ENCODE measurements at places on chromosomes 7 and 10.

- no peak for DNase-seq
These were observed 36.7 kb upstream of the STK17A start for GRCh38 chr7:43546231-43546630.

- DNase-seq: no peak
These were observed 17.4 kb upstream of the CCL26 start for GRCh38 chr7:75789361-75789924.

DNA sequence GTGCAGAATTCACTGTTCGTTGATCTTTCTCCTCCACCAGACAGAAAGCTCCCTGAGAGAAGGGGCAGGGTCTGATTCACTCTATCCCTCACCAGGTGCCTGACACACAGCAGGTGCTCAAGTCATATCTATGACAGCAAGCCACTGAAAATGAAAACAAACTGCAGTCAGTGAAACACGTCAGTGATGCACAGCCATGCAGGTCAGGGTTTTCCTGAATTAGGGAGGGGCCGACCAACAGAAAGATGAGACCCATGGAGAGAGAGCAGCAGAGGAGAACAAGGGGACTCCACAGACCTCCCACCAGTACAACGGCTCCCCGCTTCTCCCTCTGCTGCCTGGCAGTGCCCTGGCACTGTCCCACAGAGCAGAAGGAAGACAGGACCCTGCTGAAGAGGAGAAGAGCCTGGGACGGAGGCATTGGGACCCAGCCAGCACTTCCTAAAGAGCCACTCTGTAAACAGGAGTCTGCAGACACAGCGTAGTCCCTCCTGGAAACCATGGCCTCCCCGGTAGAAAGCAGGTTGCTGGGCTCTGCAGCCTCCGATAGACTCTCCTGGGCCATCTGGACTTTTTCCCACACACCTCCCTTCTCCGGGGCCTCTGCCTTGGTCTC, 50.3 kb downstream of the FAM53B start:
- no peak for DNase-seq

GRCh38 chr10:118633786-118634185, 38.3 kb upstream of the PRLHR start:
- no peak for DNase-seq

DNA sequence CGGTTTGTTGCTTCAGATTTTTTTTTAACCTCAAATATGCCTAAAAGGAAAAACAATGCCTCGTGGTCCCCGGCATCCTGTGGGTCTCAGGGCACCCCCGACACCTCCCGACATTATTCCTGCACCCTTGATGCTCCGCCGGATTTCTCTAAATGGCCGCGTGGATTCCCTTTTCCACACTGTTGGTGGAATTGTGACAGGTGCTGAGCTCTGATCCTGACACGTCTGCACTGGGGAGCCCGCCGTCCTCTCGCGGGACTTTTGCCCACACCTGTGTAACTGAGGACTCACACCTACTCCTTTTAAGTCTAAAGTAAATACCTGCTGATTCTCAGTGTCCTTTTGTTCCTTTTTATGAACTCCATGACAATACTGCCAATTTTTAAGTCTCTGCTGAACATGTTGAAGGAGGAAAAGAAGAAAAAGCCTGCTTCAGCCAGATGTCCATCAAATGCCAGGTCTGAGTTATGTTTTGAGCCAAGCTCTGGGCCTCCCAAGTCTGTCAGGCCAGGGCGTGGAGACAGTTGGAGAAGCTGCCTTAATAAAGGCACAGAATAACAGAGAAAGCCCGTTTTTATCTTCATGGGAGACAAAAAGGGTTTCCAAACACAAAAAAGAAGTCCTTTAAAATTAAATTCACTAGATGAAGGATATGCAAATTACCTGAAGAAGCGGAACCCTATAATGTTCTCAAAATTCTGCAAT, 568.2 kb downstream of the DNAJB6 start:
- DNase-seq: no peak

GRCh38 chr10:106929291-106929895, 235.1 kb downstream of the SORCS1 start:
- DNase-seq: no peak

GRCh38 chr10:66996996-66997395, 71.2 kb downstream of the LRRTM3 start:
- no peak for DNase-seq

GRCh38 chr10:52768001-52768532, 4.5 kb downstream of the MBL2 start:
- no peak for DNase-seq

DNA sequence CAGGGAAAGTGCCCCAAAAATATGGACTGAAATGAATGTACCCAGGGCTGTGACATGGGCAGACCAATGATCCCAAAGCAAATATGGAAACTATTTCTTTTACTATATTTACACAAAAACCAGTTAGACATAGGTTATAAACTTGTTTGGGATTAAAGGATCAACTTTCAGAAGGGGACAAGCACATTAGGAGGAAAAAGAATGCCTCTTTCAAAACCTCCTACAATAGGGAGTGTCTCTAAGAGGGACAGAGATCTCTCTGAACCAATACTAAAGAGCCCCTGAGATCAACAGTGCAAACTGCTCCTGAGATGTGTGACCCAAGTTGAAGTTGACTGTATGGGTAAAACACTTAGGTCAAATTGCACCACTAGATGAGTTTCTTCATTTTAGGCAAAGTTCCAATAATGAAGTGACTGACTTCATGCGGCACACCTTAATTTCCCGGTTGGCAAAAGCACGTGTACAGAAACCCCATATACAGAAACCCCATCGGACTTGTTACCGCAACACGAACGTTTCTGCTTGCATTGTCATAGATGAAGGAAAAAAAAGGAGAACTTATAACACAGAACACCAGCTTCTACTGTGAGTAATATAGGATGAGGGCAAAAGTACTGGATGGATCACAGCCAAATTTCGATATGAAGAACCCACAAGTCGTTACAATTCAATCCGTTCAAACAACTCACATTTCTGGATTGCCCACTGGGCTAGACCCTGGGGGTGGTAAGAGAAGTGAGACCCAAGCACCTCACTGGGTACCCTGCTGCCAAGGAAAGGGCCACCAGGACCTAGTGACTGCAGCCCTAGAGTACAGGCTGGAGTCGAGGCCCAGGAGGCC, 4.3 kb downstream of the SVIL start:
- DNase-seq: no peak

- no peak for DNase-seq
These were observed 11.9 kb upstream of the PLEKHA1 start for GRCh38 chr10:122362621-122363020.

DNA sequence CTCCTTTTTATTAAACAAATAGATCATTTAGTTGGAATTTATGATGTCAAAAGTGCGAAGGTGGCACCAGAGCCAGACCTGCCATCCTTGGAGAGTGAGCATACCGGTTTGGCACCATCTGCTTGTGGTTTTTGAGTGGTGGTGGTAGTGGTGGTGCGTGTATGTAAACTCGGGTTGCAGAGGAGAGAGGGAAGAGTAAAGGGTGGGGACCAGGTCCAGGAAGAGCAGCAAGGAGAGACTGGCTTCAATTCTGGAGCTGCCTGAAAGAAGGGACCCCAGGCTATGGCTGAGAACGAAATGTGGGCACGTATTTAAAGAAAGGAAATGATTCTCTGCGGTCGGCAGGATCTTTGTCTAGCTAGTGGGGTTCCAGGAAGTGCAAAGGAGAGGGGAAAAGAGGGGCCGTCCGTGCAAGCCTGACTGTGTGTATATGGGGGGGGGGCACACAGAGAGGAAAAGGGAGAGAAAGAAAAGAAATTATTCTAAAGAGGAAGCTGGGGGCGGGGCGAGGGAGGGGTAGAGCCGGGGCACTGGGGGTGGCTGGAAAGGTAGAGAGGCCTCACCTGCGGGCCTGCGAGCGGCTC, 448 bp upstream of the GOLGA7B start:
- DNase-seq: peak; percentile 79

DNA sequence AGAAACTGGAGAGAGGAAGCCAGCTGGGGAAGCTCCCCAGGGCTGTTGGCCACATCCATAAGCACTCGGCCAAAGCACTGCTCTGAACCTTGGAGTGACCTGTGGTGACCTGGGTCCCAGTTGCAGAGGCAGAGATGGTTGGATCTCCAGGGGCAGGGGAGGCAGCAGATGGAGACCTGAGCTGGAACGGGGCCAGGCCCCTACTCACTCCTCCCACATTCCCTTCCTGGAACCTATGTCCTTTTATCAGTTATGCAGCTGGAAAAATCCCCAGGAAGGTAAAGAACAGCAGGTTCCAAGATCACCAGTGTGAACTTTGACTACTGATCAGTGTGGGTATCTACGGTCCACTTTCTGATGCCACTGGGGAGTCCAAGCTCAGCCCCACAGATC, 9.6 kb upstream of the PNLIPRP2 start:
- no peak for DNase-seq

DNA sequence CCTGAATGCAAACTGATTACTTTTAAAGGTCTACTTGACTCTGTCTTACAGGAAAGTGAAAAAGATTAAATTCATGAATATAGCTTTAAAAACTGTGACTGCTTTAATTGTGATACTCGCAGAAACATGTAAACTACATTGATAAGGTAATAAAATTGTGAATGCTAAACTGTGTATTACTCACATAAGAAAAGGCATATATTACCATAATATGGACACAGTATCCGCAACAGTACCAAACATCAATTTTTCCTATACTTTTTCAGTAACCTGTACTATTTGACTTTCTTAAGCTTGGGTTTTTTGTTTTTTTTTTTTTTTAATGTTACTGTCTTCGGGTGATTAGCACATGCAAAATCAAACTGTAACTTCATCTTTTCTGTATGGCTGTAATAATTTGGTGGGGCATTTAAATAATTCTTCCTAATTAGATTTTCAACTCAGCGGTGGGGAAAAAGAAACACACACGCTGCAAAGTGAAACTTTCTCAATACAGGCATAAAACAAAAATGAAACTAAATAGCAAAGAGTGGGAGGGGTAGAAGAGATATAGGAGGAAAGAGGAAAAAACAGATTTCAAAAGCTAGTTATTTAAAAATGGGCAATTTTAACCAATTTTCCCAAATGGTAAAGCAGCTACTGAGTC, 23.2 kb downstream of the NT5C3A start:
- DNase-seq: no peak

DNA sequence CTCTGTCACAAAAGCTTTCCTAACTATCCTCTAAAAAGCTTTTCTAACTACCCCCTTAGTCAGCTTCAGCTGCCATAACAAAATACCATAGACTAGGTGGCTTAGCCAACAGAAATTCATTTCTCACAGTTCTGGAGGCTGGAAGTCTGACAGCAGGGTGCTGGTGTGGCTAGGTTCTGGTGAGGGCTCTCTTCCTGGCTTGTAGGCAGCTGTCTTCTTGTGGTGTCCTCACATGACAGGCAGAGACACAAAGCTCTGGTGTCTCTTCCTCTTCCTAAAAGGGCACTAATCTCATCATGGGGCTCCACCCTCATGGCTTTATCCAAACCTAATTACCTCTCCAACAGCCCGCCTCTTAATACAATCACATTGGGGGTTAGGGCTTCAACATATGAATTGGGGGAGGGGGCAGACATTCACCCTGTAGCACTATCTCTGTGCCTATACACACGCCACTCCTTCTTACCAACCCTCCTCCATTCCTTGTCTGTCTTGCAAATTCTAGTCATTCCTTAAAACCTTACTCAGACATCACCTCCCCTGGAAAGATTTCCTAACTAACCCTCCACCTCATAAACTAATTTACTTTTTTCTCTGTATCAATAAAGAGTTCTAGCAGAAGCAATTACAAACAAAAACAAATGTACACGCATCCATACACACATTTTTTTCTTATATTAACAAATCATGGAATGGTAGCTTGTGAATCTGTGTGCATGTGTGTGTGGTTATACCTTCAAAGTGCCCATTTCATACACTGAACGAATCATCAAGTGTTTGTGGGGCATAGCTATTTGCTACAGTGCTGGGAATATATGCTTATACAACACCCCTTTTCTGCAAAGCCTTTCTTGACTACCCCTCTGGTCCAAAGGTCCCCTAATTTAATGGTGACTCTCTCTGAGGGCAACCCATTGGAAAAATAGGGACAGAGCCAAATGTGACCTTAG, 26.4 kb downstream of the RHOBTB1 start:
- no peak for DNase-seq

GRCh38 chr10:80173466-80173865, 31.9 kb downstream of the ANXA11 start:
- no peak for DNase-seq

DNA sequence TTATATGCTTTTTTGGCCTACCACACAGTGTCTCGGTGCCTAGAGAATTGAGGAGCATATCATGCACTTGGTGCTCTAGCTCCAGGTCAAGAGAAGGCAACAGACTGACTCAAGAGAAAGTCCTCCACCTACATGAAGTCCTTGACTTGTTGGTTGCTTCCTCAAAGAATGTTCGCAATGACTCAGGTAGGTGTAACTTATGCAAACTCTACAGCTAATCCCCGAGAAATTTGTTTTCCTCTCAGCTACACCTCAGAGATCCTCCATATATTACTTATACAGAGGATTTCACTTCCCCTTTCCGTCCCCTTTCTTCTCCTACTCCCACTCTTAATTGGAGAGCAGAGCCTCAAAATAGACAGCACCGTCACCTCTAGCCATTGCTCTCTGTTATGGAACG, 1013.1 kb downstream of the KCNMA1 start:
- DNase-seq: no peak

DNA sequence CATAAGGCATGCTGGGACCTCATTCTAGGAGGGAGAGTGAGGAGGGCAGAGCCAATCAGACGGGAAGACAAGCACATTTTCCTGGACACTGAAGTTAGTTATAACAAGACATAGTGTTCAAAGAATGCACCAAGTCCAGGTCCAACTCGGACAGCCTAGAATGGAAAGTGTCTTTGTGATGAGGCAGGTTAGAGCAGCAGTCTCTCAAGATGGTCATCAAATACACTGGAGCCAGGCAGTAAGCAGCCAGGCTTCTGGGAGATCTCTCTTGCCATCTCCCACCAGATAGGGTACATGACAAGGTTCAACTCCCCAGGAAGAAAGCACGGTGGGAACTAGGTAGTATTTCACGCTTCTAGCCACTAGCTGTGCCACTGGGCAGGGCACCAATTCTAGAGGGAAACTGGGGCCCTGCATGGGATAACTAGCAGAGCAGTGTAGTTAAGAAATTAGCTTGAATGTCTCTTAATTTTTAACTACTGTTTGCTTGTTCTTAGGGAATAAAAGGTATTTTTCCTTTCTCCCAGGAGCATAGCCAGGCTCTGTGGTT, 7.6 kb upstream of the GPAM start:
- no peak for DNase-seq

DNA sequence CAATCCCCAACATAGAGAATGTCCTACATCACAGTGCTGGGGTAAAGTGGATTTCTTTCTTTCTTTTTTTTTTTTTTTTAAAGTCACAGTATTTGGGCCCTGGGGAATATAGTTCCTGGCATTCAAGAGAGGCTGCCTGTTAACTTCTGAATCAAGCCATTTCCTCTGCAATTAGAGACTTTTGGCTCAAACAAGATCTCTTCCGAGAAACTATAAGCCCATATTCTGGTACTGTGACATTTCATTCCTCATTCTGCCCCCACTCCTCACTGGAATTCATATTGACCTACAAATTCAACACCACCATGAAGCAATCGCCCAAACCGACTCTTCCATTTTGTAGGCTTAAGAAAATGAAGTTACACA, 187.4 kb downstream of the PHTF2 start:
- no peak for DNase-seq

- DNase-seq: no peak
These were observed 1.5 kb downstream of the TMEM184A start for GRCh38 chr7:1554333-1555045.

Measured in SW480 (cell line).